B cell (primary cell): ENCODE measurements at places on chromosomes 2 and 18.

DNA sequence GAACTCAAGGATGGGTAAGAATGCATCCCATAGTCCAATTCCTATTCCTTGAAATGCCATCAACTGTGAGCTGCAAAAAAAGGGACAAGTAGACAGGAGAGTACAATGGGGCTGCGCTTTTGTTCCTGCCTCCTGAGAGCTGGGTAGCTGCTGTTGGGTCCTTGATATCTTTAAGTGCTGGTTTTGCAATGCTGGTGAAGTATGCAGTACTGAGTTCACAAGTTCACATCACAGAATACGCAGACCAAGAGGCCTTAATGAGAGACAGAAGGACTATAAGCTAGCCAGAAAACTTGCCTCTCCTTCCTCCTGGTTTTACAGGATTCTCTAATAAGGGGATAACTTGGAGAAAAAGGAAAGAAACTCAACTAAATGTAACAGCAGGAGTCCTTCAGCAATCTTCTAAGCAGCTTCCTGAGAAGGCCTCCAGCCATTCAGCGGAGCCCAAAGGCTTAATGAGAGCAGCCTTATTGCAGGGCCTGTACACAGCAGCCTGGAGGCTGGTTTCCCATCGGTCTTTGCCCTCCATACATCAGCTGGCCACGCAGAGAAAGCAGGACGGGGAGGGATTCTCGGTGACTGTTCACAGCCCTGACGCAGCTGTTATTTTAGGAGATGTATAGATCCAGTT, 293.1 kb downstream of the CDCA7 start:
- no peaks in the 10 kb centered on the region for H3K27me3 ChIP-seq
- no peak overlapping the region for H3K4me3 ChIP-seq
- DNase-seq, result no peak
- no peak overlapping the region for H3K27ac ChIP-seq

GRCh38 chr2:106026271-106027190, 167.6 kb downstream of the UXS1 start:
- H3K4me3 ChIP-seq, result no peak overlapping the region
- DNase-seq, result no peak
- H3K27me3 ChIP-seq, result no peaks in the 10 kb centered on the region
- H3K36me3 ChIP-seq, result no peaks in the 10 kb centered on the region

DNA sequence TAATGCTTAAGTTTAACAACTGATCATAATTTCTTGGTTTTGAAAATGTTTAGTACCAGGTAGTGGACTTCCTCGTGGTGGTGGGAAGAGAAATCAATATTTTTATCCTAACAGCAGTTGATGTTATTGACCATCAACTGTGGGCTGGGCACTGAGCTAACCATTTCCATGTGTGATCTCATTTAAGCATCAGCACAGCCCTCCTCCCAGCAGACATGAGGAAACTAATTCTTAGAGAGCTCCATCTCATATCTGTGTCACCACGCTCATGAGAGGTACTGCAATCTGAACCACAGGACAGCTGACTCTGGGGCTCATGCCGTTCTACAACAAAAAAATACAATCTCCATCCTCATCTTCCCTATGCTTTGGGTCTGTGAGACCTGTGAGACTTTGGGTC, 332.8 kb upstream of the RAB12 start:
- no peak for DNase-seq
- peaks cover 3% of the 10 kb centered on the region for H3K27me3 ChIP-seq
- no peaks in the 10 kb centered on the region for H3K36me3 ChIP-seq
- no peaks in the 10 kb centered on the region for H3K4me1 ChIP-seq
- no peak overlapping the region for H3K27ac ChIP-seq

DNA sequence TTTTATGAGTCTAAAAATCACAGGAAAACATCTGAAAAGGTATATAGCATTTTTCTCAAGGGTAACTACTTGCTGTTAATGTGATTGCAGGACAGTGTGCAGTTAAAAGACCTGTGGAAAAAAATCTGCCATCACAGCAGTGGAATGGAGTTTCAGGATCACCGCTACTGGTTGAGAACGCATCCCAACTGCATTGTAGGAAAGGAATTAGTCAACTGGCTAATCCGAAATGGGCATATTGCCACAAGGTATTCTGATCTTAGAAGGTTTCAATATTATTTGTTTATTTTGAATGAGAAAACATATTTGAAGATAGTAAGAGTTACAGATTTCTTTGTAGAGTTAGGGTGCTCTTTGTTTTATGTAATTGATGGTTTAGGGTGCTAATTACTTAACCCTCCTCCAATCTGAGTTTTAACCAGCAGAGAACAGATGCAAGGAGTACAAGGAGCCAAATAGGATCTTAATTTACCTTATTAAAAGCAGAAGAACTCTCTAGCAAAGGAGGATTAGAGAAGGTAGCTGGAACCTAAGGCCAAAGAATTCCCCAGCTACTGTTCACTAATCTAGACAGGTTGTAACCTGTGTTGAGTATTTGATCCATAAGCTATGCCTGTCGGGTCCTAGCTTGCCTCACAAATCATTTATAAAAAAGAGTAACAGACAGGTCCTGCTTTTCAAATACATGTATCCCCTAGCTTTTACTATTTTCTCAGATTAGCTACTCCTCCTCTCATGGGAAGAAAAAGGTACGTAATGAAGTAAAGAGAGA, 35.0 kb downstream of the PIKFYVE start:
- H3K27me3 ChIP-seq, result no peaks in the 10 kb centered on the region
- H3K27ac ChIP-seq, result no peak overlapping the region
- no peak for DNase-seq
- no peaks in the 10 kb centered on the region for H3K4me1 ChIP-seq
- H3K36me3 ChIP-seq, result peaks cover 66% of the 10 kb centered on the region

DNA sequence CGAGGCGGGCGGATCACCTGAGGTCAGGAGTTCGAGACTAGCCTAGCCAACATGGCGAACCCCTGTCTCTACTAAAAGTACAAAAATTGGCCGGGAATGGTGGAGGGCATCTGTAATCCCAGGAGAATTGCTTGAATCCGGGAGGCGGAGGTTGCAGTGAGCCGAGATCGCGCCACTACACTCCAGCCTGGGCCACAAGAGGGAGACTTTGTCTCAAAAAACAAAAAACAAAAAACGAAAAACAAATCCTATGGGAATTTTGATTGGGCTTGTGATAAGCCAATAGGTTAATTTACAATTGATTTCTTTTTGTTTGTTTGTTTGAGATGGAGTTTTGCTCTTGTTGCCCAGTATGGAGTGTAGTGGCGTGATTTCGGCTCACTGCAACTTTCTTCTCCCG, 24.2 kb upstream of the TOGARAM2 start:
- no peaks in the 10 kb centered on the region for H3K36me3 ChIP-seq
- no peak for DNase-seq
- H3K4me1 ChIP-seq, result no peaks in the 10 kb centered on the region
- H3K27me3 ChIP-seq, result no peaks in the 10 kb centered on the region

DNA sequence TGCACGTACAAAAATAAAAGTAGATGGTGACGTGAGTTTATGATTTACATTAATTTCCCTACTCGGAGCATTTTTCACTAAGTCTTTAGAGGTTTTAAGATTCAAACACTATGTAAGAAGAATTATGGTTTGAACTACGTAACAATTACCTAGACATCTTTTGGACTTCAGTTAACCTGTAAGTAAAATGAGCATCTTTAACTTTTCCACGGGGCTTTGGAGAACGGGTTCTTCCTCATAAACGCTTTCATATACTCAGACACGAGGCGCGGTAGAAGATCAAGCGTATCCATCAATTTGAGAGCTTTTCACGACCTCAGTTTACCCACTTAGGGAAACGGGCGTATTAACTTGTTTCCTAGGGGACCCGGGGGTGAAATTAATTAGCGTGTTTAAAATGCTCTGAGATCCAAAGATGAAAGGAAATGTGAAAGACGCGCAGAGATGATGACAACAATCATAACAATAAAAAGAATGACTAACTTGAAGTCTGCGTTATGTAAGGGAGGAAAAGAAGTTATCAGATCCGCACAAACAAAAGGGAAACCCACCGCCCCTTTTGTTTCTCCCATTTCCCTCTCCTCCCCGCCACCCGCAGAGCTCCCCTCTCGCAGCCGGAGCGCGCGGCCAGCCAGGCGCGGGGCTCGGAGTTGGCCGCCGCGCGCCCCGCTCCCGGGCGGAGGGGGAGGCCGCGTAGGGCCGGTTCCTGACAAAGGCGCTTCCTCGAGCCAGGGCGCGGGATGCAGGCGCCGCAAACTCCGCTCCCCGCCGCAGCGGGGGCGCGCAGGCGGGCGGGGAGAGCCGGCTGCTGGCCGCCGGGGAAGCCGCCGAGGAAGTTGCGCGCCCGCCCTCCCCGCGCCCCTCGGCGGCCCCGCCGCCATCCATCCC, 807 bp downstream of the PELI1 start:
- H3K27ac ChIP-seq, result peak overlapping the region; percentile 86
- H3K27me3 ChIP-seq, result no peaks in the 10 kb centered on the region
- peak overlapping the region; percentile 98 for H3K4me3 ChIP-seq
- H3K4me1 ChIP-seq, result peaks cover 29% of the 10 kb centered on the region

DNA sequence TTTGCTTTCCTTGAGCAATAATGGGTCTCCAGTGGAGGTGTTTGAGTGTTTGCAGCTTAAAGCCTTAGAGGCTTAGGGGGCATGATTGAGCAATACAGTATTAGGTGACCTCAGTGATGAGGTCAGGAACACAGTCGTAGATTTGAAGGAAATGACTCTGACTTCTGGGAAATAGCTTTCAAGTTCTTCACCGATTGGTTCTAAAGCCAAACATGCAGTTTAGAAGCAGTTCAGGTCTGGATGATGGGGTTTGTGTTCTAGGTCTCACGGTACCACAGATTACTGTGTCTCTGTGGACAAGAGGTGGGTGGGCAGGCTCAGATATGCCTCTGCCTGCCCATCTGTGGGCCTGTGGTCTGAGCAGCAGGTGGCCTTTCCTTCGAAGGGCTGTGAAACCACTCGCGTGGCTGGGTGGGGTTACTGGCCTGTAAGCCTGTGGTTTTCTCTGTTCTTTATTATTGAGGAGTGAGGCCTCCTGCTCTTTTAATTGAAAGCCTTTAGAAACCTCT, 7.8 kb downstream of the MTHFD2 start:
- peak overlapping the region; percentile 5 for H3K4me3 ChIP-seq
- no peaks in the 10 kb centered on the region for H3K27me3 ChIP-seq
- peaks cover 24% of the 10 kb centered on the region for H3K4me1 ChIP-seq
- peaks cover 8% of the 10 kb centered on the region for H3K36me3 ChIP-seq
- peak overlapping the region; percentile 76 for H3K27ac ChIP-seq

DNA sequence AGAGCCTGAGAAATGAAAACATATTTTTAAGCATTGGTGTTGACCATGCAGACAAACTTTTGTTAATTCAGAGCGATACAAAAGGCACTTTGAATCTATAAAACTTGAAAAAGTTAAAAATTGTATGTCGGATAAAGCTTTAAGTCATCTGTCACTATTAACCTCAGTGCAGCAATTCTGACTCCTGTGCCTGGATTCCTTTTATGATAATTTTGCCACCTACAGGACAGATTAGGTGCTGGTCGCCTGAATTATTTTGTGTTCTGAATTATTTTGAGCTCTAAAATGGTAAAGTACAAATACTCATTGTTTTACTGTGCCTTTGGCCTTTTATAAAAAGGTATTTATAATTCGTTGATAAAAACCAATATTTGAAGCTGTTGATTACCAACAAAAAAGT, 19.4 kb upstream of the RNF138 start:
- H3K4me3 ChIP-seq, result no peak overlapping the region
- H3K4me1 ChIP-seq, result no peaks in the 10 kb centered on the region

DNA sequence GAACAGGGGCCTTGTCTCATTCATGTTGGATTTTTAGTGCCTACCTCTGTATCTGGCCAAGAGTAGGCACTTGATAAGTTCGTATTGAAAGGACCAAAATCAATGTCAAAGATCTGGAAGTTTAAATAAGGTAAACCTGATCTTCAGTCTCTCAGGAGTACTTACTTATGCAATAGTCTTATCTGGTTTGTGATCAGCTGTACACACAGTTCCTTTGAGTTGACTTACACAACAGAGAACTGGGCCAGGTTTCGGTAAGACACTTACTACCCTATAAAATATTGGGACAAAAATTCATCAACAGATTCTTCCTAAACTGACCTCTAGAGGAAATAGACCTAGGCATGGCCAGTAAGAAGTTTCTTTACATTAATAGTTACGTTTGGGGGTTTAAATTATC, 113.6 kb upstream of the NXPH2 start:
- H3K27ac ChIP-seq, result no peak overlapping the region
- H3K4me3 ChIP-seq, result no peak overlapping the region
- no peaks in the 10 kb centered on the region for H3K4me1 ChIP-seq
- DNase-seq, result no peak
- H3K27me3 ChIP-seq, result no peaks in the 10 kb centered on the region

GRCh38 chr2:185507719-185508118, 230.9 kb upstream of the FSIP2 start:
- no peak for DNase-seq
- no peaks in the 10 kb centered on the region for H3K36me3 ChIP-seq
- H3K27me3 ChIP-seq, result no peaks in the 10 kb centered on the region

DNA sequence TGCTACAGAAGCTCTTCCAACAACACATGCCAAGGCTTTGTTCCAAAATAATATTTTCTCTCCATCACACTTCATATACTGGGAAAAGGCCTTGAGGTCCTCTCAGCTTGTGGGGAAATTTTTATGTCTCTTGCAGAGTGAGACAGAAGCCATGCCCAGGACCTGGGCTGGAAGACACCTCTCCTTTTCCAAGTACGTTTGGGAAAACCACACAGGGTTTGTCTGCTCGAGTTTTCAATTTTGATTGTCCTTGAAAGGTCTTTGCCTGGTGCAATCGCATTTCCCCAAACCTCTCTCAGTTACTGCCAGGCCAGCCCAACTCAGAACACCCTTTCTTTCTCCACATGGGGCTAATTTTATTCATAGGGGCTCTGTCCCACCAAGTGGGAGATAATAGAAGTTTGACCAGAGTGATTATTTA, 272.2 kb downstream of the OSR1 start:
- H3K36me3 ChIP-seq, result no peaks in the 10 kb centered on the region
- H3K27ac ChIP-seq, result no peak overlapping the region
- no peaks in the 10 kb centered on the region for H3K27me3 ChIP-seq
- no peak overlapping the region for H3K4me3 ChIP-seq
- no peaks in the 10 kb centered on the region for H3K4me1 ChIP-seq

DNA sequence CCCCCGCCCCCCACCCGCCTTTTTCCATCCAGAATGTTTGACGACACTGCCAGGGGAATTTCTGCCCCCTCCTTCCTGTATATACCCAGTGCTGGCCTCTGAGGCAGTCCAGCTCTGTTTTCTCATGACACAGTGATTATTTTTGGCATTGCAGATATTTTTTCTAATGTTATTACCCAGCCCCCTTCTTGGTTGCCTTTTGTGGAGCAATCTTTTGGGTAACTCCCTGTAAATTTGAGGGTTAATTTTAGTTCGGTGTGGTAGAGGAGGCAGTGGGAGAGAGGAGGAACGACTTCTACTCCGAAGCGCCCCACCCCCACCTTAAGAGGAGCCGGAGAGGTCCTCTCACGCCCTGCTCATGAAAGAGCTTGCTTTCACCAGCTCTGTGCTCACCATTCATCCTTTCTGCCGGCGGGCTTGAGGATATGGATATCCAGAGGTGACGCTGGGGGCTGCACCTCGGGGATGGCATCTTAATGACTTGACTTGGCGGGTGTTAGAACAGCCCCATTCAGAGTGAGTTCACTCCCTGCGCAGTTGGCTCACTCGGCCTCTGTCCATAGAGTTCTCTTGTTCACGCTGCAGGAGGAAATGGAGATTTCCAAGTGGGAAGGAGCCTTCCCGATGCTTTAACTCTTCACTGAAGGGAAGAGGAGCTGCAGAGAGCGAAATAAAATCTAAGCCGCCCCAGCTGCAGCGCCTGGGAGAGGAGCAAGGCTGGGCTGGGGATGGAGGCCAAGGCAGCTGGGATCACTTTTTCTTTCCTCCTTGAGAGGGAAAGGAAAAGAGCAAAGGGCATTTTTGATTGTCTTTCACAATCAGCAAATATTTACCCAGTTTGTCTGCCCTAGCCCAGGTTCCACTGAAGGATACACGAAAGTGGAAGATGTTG, 38.4 kb downstream of the EPAS1 start:
- no peak overlapping the region for H3K4me3 ChIP-seq
- H3K27ac ChIP-seq, result no peak overlapping the region
- H3K36me3 ChIP-seq, result no peaks in the 10 kb centered on the region
- H3K27me3 ChIP-seq, result no peaks in the 10 kb centered on the region
